Endothelial cell (in vitro differentiated cells): ENCODE measurements at places on chromosomes 2 and 18. TPM values are rescaled to one million over a fixed set of nuclear protein-coding genes. Genes with fewer than 3 reads are reported as not detected.

REG1B gene
- total RNA-seq = not detected

DCTN1 gene
- 244 TPM for total RNA-seq

TRIM43 gene
- not detected for total RNA-seq

DHRS9 gene
- not detected for total RNA-seq

ASIC4 gene
- 1.6 TPM for total RNA-seq

VWA3B gene
- not detected for total RNA-seq

RPRD1A gene
- 58.4 TPM for total RNA-seq

SIGLEC15 gene
- 2.7 TPM for total RNA-seq

FBXO48 gene
- total RNA-seq = 1.6 TPM

KATNAL2 gene
- total RNA-seq = 7.9 TPM

RNF152 gene
- total RNA-seq = 4.1 TPM

SAG gene
- not detected for total RNA-seq

PDCL3 gene
- total RNA-seq = 15.0 TPM

MPP4 gene
- total RNA-seq = 0.13 TPM

LMAN1 gene
- total RNA-seq = 38.5 TPM
